ENCODE measurements at places on chromosomes 5 and 9.

DNA sequence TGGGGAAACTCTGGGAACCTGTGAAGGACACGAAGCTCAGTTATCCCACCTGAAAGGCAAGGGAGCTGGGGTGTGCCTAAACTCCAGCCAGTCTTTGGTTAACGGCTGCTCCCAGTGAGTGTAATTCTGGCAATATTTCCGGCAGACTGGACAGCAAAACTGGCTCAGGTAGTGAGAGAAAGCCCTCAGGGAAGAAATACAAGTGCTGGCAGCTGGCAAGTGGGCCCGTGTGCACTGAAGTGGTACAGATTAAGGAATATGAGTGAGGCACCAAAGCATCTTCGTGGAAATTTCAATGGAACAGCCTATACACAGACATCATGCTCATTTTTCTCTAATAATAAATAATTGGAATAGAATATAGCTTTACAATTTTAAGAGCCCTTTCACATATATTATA is 56.2 kb downstream of the ABHD17B start:
- no peak for DNase-seq

- no peak for DNase-seq
Measured at GRCh38 chr9:93861736-93862358, 93.3 kb downstream of the BARX1 start.

- no peak for DNase-seq
Measured at GRCh38 chr5:155091063-155091648, 77.6 kb downstream of the KIF4B start.

DNA sequence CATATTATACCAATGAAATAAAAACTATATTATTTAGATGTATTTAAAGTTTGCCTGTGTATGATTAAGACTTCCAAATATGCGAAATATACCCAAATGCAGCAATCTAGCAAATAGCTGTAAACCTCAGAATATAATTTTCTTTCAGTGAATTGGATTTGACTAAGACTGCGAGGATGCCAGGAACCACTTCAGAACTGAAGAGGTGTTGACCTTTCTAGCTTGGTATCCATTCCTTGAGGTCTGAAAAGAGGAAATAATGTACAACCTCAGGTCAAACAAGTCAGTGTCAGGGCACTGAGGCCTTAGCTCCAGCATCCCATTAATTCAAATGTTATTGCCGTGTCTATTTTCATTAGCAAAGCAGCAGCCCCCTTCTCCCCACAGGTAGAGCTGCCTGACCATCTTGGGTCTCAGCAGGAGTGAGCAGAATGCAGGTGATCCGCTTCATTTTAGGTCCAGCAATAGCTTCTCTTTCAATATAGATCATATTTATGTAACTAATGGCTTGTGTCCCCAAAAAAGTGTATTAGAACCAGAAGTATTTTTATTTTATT is 100.0 kb downstream of the KIAA1958 start:
- DNase-seq = no peak

DNA sequence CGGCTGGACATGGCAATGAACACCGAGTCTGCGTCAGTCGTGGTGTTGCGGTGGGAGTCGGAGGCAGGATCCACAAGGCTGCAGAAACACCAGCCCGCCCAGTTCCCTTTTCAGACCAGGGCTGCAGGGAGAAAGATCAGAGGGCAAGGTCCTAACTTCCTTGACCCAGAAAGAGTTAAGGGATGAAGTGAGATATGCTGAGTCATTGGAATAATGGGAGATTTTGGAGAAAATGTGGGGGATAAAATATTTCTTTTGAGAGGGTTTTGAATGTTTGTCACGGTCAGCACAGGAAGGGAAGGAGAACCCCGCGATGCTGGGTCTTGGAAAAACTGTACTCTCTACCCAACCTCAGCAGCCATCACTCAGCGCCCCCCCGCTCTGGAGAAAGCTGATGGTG is 416.0 kb downstream of the ICE1 start:
- DNase-seq = no peak

- DNase-seq = peak; percentile 29
Measured at GRCh38 chr9:88322906-88323566, 65.2 kb upstream of the SPIN1 start.

DNA sequence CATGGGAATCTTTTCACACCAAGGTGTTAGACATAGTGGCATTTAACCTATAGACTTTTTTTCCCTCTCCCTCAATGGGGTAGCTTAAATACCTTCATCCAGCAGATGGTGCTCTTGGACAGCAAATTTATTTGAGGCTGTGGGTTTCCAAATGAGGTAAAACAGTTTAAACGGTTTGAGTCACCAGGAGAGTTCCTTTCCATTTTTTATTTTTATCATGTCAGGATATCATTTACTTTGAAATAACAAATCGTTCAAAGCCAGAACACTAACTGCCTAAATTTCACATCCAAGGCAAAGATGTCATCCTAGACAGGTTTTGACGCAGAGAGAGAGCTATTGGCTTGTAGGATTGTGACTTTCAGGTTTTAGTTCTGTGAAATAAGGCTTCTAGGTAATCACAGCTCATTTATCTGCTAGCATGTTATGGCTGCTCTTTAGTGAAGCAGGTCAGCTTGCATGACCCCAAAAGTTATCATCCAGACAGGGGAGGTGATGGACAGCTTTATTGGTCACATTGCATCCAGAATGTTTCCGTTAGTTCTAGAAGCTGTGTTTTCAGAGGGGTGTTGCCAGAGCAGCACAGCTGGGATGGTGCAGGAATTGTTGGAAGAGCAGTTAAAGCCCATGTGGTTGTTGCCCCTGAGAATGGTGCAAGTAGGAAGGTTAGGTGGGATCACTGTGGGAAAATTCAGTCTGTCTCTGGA is 69.8 kb downstream of the KDM4C start:
- DNase-seq = peak; percentile 7

DNA sequence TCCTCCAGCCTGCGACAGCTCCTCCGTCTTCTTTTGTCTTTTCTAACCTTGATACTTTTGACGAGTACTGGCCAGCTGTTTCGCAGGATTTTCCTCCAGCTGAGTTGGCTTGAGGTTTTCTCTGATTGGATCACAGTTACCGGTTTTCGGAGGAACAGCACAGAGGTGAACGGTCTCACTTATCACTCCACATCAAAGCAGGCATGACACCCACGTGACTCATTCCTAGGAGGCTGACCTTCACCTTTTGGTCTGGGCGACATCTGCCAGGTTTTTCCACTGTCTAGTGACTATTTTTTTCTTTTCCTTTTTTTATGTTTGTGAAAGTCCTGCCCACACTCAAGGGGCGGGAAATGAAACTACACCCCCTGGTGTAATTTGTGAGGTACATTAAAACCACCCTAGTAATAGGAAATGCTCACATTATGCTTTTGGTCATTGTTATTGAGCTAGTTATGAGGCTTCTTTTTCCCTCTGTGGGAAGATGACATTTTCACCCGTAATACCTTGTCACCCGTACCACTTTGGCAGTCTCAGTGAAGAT is 319.2 kb downstream of the GADD45G start:
- DNase-seq = peak; percentile 5

GRCh38 chr9:99663856-99664255 is 157.8 kb upstream of the NR4A3 start:
- DNase-seq = no peak

Measured in activated gamma-delta T cell treated with anti-CD3 and anti-CD28 coated beads, Interleukin-2, amount 50 U/mL, for 16 hours (primary cell).